ENCODE measurements at places on chromosomes 1 and 21. TPM values are rescaled to one million over a fixed set of nuclear protein-coding genes. Genes with fewer than 3 reads are reported as not detected.

GRCh38 chr1:33477451-33477850 is 5.0 kb downstream of the ZSCAN20 start:
- no peaks in the 10 kb centered on the region for H3K27me3 ChIP-seq
- no peak for DNase-seq
- no peaks in the 10 kb centered on the region for H3K36me3 ChIP-seq
- H3K27ac ChIP-seq = no peak overlapping the region
- peaks cover 3% of the 10 kb centered on the region for H3K4me1 ChIP-seq

GRCh38 chr21:31042080-31042464 is 3.8 kb upstream of the KRTAP19-8 start:
- no peaks in the 10 kb centered on the region for H3K27me3 ChIP-seq
- no peak overlapping the region for H3K27ac ChIP-seq
- DNase-seq = no peak
- no peak overlapping the region for H3K4me3 ChIP-seq
- H3K36me3 ChIP-seq = no peaks in the 10 kb centered on the region

DNA sequence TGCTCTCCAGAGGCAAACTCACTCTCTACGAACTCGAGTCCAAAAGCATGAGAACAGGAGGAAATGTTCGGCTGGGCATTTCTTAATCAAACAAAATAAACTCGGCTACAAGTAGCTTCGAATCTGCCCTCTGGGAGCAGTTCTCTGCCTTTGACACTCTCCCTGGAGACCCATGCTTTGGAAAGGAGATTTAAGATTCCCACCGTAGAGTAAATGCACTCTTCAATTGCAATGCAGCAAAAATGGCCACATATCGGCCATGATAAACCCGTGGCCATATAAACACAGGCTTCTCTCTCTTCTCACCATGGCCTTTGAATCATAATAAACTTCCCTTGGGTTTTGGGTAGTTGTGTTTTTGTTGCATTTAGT is 215.4 kb downstream of the TOMM20 start:
- no peak overlapping the region for H3K27ac ChIP-seq
- DNase-seq = peak; percentile 8
- no peaks in the 10 kb centered on the region for H3K36me3 ChIP-seq
- no peak overlapping the region for H3K4me3 ChIP-seq

DNA sequence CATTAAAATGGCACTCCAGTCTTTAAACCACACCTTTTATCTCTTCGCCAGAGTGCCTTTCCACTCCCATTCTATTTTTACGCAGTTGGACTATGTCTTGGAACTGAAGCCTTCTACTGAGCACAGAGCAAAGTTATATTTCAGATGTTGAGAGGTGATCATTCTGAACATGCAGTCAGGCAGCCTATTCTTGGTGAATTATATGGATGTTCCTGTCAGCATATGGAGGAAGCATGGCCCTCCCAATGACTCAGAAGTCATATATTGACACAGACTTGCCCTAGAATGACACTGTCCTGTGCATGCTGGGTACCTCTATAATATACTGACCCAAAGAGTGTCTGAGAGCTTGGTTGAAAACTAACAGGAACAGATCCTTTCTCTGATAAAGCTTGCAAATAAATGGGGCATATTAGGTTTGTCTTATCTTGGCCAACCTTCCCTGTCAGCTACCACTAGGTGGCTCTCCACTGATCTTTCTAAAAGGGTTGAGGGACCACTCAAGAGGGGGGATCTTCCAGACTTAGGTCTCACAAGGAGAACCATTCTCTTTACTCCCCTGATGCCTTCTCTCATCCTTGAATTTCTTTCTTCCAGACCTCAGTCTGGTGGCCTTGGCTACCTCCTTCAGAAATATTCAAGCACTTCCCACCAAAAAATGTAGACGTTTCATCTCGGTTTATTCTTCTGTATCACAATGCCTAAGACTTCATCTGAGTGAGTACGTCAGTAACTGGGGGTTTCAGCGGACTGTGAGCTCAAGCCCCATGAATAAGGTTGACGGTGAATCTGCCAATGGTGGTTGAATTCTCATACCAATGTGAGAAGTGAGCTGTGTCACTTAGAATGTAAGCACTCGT is 11.8 kb upstream of the ALG14 start:
- no peak for DNase-seq
- H3K4me1 ChIP-seq = peaks cover 2% of the 10 kb centered on the region
- no peak overlapping the region for H3K4me3 ChIP-seq
- H3K27me3 ChIP-seq = no peaks in the 10 kb centered on the region
- no peak overlapping the region for H3K27ac ChIP-seq

DNA sequence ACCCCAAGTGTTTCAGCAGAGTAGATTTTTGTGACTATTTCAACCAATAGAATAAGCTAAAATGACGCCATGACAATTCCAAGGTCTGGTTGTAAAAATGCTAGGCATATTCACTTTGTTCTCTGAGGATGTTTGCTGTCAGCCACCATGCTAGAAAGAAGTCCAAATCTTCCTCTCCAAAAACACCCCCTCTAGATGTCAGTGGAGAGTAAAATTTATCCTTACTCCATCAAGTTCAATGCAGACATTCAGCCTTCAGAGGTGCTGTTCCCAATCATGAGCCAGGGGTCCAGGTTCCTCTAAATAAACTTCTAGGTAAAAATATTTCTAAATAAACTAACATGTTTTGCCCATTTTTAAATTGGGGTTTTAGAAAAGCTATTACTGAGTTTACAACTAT is 395.4 kb upstream of the ADAMTS5 start:
- H3K4me1 ChIP-seq = peaks cover 4% of the 10 kb centered on the region
- H3K27me3 ChIP-seq = no peaks in the 10 kb centered on the region
- H3K36me3 ChIP-seq = no peaks in the 10 kb centered on the region
- no peak for DNase-seq
- H3K4me3 ChIP-seq = no peak overlapping the region

DNA sequence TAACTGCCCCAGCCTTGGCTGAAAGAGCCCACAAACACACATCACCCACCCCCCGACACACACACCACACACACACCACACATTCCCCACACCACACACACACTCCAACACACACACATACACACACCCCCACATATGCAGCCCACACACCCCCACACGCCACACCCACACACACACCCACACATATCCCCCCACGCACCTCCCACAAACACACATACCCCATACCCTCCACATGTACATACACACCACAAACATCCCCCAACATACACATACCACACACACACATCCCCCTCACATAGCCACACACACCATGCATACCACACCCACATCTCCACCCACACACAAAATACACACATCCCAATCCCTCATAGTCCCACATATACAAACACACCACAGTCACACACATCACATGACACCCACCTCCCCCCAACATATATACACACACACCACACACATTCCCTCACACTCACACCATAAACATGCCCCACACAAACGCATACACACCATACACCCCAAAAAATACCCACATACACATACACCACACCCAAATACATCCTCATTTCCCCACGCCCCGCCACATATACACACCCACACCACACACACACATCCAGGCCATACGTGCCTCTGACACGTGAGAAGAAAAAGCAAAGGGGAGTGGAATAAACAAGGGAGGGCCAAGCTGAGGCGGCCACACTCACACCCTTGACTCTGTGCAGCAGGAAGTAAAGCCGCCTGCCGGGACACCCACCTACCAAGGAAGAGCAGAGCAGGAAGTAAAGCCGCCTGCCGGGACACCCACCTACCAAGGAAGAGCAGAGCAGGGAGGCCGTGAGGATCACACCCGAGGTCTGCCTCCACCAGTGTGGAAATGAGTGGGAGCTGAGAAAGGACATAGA is 53.7 kb downstream of the HSF2BP start:
- H3K4me1 ChIP-seq = no peaks in the 10 kb centered on the region
- H3K27ac ChIP-seq = no peak overlapping the region
- no peaks in the 10 kb centered on the region for H3K27me3 ChIP-seq
- H3K4me3 ChIP-seq = no peak overlapping the region

DNA sequence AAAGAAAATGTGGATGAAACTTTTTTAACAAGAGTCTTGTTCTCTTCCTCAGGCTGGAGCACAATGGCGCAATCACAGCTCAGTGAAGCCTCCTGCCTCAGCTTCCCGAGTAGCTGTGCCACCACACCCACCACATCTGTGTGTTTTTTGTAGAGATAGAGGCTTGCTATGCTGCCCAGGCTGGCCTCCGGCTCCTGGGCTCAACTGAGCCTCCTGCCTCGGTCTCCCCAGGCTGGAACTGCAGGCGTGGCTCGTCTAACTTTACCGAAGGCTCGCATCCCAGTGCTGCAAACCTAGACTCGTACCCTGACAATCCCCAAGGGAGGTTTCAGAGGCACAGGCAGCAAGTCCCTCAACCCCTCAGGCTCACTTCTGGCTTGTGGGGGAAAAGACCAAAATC is 14.5 kb downstream of the SSU72 start:
- no peak for DNase-seq
- no peak overlapping the region for H3K27ac ChIP-seq
- H3K27me3 ChIP-seq = no peaks in the 10 kb centered on the region
- H3K36me3 ChIP-seq = no peaks in the 10 kb centered on the region
- H3K4me1 ChIP-seq = no peaks in the 10 kb centered on the region
- no peak overlapping the region for H3K4me3 ChIP-seq

GRCh38 chr1:69058454-69058853 is 509.3 kb upstream of the LRRC7 start:
- H3K36me3 ChIP-seq = no peaks in the 10 kb centered on the region
- no peak for DNase-seq
- no peak overlapping the region for H3K27ac ChIP-seq
- no peaks in the 10 kb centered on the region for H3K4me1 ChIP-seq

DNA sequence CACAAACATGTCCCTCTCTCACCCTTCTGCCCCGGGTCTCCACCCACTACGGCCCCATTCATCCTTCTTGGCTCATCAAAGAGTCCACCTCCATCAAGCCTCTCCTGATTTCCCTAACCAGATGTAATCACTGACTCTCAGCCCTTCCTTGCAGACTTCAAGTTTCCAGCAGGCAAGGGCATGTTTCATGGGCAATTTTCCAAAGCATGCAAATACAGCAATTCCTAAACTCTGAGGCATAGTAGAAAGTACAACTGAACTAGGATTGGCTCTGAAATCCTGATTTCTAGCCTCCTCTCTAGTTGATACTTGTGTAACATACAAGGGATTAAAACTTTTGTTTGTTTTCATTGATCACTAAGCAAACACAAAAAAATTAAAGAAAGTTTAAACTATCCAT is 109.1 kb upstream of the GADD45A start:
- H3K27me3 ChIP-seq = no peaks in the 10 kb centered on the region
- no peaks in the 10 kb centered on the region for H3K36me3 ChIP-seq
- peaks cover 7% of the 10 kb centered on the region for H3K4me1 ChIP-seq
- no peak for DNase-seq
- no peak overlapping the region for H3K27ac ChIP-seq

DNA sequence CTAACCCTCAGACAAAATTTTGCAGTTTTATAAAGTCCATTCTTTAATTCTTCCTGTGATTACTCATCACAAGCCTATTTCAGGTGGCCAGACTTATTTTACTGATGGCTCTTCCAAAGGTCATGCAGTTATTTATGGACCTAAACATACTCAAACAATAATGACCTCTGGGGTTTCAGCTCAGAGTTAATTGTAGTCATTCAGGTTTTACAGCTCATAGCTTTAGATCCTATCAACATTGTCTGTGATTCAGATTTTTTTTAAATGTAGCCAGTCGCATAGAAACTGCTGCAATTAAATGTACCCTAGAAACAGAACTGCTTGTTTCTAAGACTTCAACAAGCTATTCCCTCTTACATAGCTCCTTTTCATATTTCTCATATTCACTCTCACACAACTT is 270.8 kb downstream of the COL11A1 start:
- no peaks in the 10 kb centered on the region for H3K36me3 ChIP-seq
- DNase-seq = no peak
- H3K27me3 ChIP-seq = no peaks in the 10 kb centered on the region
- no peaks in the 10 kb centered on the region for H3K4me1 ChIP-seq

DNA sequence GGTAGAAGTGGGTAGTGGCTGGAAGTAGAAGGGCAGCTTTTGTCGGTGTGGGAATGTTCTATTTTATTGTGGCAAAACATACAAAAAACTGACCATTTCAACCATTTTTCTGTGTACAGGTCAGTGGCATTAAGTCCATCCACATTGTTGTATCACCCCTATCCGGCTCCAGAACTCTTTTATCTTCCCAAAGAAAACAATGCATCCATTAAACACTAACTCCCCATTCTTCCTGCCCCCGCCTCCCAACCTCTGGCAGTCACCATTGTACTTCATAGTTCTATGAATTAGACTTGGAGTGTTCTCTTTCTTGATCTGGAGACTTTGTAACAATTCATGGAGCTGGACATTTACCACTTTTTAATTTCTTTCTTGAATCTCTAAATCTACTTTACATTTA is 55.7 kb downstream of the DEGS1 start:
- H3K36me3 ChIP-seq = no peaks in the 10 kb centered on the region
- H3K27me3 ChIP-seq = no peaks in the 10 kb centered on the region
- H3K4me3 ChIP-seq = no peak overlapping the region
- H3K27ac ChIP-seq = no peak overlapping the region

DNA sequence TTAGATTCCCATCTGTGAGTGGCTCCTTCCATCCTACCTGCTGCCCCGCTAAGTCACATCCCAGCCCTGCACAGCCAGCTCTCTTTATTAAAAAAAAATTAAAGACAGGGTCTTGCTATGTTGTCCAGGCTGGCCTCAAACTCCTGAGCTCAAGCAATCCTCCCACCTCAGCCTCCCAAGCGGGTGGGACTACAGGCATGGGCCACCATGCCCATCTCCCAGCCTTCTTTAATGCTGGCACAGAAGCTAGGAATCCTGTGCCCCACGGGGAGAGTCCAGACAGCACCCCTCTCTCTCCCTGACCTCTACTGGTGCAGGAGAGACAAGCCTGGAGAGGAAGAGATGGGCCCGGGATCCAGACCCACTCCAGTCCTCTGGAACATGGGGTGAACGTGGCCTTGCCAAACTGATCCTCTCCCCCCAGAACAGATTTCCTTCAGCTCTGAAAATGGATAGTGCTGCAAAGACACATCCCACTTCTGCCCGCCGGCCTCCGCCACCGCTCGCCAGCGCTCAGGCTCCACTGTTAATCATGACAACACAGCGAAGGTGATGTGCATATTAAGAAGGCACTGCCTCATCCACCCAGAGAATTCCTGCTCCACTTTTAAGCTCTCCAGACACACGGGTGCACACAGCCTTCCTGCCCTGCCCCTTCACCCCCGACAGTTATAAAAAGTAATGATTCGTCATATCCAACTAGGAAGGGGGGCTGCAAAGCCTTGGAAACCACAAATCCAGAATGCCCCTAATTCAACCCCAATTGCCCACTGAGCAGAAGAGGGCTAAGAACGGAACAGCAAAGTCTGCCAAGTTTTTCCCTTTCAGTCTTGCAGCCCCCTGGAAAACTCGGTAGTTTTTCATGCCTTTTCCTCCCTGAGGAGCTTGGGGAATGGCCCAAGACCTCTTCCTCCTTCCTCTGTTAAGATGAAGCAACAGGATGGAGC is 68.1 kb downstream of the MRPL37 start:
- no peak overlapping the region for H3K27ac ChIP-seq
- DNase-seq = no peak
- no peak overlapping the region for H3K4me3 ChIP-seq
- no peaks in the 10 kb centered on the region for H3K27me3 ChIP-seq

GRCh38 chr1:206507284-206508129 is at the start of gene RASSF5:
Gene RASSF5 (plus strand): TSS chr1:206507531. CDS start chr1:206507603, 72 bp downstream.
- peak; percentile 57 for DNase-seq
- H3K36me3 ChIP-seq = no peaks in the 10 kb centered on the region
- no peaks in the 10 kb centered on the region for H3K27me3 ChIP-seq
- H3K27ac ChIP-seq = no peak within 1 kb of the TSS
- peaks cover 3% of the 10 kb centered on the region for H3K4me1 ChIP-seq

Gene OR14K1
- not detected for total RNA-seq

Gene H3-3A
- 266 TPM for total RNA-seq

Gene NUDT17
- total RNA-seq = 2.3 TPM

Gene OR2AK2
- total RNA-seq = not detected

Gene GJA9
- total RNA-seq = not detected

Gene GPR37L1
- 0.25 TPM for total RNA-seq

Gene VSIG8
- 0.23 TPM for total RNA-seq

Gene SPRR2A
- 0.59 TPM for total RNA-seq
